ENCODE measurements at places on chromosomes 7 and 10.

- DNase-seq, result no peak
These were observed 77.9 kb downstream of the ZMIZ1 start for GRCh38 chr10:79146611-79147130.

DNA sequence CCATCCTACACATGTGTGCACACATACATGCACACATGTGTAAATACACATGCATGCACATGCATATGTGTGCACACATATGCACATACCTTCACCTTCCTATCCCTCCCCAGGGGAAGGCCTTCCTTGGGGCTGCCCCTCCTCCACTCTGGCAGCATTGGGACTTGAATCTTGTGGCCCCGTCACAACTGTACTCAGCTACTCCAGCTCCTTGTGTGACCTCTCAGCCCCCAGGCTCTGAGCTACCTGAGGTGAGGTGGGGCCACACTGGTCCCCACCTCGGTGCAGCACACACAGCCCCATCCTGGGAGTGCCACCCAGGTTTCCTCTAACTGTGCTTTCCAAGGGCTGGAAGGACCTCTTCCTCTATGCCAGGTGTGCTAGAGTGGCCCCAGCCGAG is 116.0 kb downstream of the LHPP start:
- no peak for DNase-seq

GRCh38 chr10:104337521-104337984 is 712 bp downstream of the ITPRIP start:
- DNase-seq, result peak; percentile 6

- no peak for DNase-seq
These were observed 696.9 kb upstream of the ANKRD30A start for GRCh38 chr10:36428507-36428906.
